ENCODE measurements at places on chromosomes 3 and 15. TPM values are rescaled to one million over a fixed set of nuclear protein-coding genes. Genes with fewer than 3 reads are reported as not detected.

Gene RHOV
- total RNA-seq, result 3.9 TPM

Gene ACP3
- not detected for total RNA-seq

Gene GOLGA6L4
- total RNA-seq, result 0.60 TPM

Gene CD96
- not detected for total RNA-seq

Data from A549 treated with AZD2906 at 1 μM for 4 hours (cell line).